NCI-H2029 (cell line): ENCODE measurements at places on chromosomes 6 and 20.

DNA sequence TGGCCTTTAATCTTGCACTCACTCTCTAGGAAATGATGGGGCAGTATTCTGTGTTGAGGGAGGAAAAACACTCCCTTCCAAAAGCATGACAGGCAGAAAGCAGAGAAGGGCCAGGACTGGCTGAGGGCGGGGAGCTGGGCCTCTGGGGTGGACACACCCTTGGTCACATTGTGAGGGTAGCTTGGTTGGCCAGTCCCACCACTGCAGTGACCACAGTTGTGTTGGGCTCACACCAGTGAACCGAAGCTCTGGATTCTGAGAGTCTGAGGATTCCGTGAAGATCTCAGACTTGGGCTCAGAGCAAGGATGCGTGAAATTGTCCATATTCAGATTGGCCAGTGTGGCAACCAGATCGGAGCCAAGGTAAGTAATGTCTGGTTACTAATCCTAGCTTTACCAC, at the start of gene TUBB1:
Gene TUBB1, plus strand, starts transcription at position 213 of the 400 bp plus-strand sequence. Its CDS starts 94 bp downstream, at position 307.
- DNase-seq, result no peak

DNA sequence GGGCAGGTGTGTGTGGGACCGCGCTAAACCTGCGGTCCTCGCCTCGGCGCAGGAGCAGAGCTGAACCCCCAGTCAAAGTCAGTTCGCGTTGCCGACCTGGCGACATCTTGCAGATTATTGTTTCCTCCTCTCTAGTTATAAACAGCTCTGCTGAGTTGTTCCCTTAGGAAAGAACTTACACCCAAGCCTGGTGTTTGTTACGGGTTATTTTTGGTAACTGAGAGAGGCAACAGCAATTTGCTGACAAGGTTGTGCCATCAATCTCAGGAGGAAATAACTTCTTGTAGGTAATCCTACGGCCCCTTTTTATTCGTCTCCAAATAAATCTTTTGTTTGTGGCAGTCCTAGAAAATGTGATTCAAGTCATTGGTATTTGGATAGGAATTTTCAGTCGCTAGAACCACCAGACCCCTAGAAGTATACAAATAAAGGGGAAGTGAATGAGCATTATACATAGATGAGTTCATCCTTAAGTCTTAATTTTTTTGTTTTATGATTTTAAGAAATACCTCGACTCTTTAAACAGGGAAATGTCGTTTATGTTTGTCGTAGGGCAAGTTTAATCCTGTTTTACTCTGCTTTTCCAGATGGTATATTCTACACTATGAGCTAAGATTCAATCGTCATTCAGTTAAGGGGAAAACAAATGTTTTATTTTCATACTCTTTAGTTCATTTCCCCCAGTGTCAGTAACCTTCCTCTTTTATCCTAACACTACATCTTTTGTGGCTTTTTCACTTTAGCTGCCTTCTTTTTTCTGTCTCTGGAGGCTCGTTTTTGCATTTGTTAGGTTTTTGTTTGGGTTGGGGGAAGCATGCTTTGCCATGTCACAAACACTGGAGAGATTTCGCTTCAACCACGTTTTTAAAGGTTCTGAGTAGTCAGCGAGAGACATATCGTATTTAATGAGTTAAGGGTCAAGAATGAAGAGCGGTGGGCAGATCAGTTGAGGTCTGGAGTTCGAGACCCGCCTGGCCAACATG, 1.2 kb downstream of the PM20D2 start:
- DNase-seq, result no peak

DNA sequence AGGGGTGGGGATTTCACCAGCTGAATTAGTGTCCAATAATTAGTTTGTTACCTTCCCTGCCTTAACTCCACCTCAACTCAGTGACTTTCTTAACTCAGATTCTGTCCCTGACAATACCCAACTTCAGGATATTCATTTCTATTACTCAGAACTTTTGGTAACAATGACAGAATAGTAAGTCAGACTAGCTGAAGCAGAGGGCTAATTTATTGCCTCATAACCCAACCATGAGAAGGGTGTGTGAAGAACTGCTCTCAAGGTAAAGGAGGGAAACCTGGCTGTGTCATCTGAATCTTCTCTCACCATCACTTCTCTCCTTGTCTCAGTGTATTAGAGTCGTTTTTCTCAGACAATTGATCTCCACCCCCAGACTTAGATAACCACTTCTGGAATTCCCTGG, 1.2 kb upstream of the PI3 start:
- no peak for DNase-seq

- no peak for DNase-seq
Measured at GRCh38 chr6:39426073-39426456, 103.6 kb upstream of the KCNK16 start.

- DNase-seq, result no peak
Measured at GRCh38 chr6:136228814-136229213, 21.3 kb downstream of the MTFR2 start.

DNA sequence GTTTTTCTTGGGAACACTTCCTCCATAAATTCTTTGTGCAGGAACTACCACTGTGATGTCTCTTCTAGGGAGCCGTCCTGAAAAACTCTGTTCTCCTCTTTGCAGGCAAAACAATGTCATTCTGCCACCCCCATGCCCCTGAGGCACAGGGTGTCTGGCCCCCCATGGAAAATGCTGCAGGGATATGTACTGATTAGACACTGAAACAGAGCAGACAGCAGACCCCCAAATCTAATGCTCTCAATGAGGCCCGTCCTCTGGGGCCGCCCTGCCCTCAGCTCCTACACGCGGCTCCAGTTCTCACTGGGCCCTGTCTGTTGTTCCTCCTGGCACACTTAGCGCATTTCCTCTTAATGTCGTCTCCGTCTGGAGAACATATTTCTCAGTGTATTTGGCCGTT, 97.5 kb downstream of the LAMP5 start:
- no peak for DNase-seq

- DNase-seq, result no peak
Measured at GRCh38 chr6:151229401-151230276, 10.1 kb upstream of the AKAP12 start.

DNA sequence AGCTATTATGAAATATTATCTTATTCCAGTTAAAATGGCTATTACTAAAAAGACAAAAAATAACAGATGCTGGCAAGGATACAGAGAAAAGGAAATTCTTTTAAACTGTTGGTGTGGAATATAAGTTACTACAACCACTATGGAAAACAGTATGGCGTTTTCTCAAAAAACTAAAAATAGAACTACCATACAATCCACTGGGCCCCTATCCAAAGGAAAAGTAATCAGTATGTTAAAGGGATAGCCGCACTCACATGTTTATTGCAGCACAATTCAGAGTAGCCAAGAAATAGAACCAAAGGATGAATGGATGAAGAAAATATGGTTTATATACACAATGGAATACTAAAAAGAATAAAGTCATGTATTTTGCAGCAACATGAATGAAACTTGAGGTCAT, 303.8 kb upstream of the ECI2 start:
- DNase-seq, result no peak

- peak; percentile 34 for DNase-seq
Measured at GRCh38 chr20:33933469-33933909, 60.2 kb upstream of the RALY start.
